ENCODE measurements at places on chromosomes 11 and 22.

- no peak for DNase-seq
Observed at GRCh38 chr11:60454212-60454611, 1.4 kb upstream of the MS4A1 start.

- no peak for DNase-seq
Observed at GRCh38 chr11:129881570-129882170, 13.7 kb downstream of the NFRKB start.

DNA sequence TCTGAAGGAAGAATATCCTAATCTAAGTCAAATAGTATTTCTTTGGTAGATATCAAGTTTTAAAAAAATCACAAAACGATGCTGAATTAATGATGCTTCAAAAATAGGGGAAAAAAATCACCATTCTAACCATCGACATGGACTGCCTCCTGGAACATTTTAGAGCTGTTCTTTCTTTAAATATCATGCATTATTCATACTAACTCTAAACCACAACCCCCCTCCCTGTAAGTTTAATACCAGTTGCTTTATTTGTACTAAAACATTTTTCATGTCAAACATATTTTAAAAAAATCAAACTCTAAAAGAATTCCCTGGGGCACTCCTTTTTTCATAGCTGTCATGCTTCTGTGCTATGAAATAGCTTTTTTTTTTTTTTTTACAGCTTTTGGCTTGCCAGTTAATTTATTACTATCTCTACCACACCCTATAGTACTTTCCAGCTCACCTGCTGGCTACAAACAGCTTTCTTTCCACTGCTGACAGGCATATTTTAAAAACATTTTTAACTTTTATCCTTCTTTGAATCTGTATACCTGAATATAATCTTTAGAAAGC is 256.9 kb downstream of the SOX6 start:
- peak; percentile 36 for DNase-seq

GRCh38 chr22:46696229-46696518 is 41.9 kb downstream of the CERK start:
- no peak for DNase-seq

DNA sequence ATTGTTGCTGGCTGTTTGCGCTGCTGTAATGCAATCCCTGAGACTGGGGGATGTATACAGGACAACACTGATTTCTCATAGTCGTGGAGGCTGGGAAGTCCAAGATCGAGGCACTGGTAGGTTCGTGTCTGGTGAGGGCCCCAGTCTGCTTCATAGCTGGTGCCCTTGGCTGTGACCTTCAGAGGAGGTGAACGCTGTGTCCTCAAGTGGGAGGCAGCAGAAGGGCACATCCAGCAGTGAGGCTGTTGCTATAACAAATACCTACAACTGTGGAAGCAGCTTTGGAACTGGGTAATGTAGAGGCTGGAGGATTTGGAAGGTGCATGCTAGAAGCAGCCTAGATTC is 21.3 kb downstream of the KRTAP5-5 start:
- DNase-seq, result no peak

DNA sequence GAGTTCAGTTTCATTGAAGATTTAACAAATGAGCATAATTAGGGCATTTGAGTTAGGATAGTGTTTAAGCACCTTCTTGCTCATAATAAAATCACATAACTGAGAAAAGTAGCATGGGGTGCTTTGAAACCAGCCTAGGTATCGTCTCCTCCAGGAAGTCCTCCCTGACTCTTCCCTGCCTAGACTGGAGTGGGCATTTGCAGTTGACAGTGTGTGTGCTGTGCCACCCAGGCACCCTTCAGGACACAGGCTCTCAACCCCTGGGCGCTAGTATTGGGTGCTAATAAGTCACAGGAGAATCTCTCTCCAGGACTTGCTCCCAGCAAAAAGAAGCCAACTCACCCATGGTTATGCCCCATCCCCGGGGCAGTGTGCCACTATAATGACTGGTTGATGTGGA is 584.1 kb downstream of the INSC start:
- no peak for DNase-seq

DNA sequence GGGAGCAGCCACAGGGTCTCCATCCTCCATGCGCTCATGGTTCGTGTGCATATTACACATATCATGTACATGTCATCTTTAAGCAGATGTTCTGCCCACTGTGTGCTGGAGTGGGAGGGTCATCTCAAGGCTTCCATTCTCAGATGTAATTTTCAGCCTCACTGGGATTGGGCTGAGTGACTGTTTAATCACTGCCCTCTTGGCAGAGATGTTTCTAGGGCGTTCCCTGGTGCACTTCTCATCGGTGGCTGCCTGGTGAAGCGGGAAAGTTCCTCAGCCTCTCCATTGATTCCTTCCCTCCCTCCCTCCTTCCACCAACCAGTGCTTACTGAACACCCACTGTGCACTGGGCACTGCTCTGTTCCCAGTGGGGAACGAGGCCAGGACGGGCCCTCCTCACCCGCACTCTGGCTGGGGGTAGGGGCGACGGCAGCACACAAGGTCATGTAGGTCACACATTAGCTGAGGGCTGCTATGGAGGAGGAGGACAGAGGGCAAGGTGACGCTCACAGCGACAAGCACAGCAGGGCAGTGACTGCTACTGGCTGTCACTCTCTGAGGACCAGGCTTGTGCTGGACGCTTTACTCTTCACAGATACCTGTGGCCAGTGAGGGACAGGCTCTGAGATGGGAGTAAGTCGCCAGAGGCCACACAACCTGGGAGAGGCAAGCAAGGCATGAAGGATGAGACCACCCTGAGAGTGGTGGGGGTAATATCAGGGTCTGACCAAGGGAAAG is 22.9 kb downstream of the GNAZ start:
- no peak for DNase-seq

DNA sequence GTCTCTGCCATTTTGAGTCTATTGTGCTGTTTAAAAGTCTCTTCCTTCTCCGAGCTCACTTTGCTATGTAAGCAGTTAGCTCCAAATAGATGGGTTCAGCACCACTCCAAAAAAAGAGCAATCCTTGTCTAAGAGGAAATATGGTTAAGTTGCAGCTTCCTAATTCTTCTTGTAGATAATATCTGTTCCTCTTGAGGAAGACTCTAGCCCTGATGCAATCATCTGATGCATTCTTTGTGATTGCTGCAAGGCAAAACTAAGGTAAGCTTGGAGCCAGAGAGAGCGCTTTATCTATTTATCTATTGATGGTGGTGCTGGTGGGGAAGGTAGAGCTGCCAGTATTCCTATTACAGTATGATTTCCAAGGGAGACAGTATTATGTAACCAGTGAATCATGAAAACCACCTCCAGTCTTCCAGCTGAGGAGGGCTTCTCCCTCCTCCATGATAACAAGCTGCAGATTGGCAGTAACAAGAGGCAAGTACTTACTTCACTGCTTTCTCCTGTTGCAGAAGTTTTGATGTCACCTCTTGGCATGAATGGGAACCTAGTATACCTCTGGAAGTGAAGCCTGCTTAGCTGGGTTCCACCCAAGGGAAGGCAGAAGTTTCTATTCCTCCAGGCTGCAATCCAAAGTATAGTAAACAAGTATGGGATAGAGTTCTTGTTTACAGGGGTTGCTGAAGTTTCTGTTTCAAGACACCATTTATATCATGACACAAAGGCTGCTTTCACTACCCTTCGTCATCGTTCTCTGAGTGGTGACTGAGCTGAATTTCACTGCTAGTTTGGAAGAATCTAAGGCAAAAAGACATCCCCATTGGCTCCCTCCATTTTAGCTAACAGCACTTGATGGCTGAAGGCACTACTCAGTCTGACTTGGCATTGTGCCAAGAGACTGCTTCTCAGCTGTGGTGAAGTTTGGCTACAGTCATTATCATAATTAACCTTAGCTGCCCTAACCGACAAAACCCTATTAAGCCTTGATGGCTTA is 49.7 kb downstream of the FDX1 start:
- peak; percentile 94 for DNase-seq
